Progenitor cell of endocrine pancreas (in vitro differentiated cells): ENCODE measurements at places on chromosomes 7 and 10. TPM values are rescaled to one million over a fixed set of nuclear protein-coding genes. Genes with fewer than 3 reads are reported as not detected.

DNA sequence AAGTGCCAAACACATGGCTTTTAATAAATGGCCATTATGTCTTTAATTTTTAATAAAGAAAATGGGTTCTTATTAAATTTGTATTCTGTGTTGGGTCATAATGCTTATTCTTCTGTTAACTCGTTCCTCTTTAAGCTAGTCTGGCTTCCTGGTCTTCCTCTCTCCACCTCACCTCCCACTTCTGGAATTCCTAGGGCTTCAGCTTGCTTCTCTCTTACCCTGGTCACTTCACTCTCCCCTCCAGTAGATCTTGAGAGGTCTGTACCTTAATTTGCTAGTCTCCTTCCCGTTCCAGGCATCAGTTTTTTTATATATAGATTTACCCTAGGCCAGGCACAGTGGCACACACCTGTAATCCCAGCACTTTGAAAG lies 111.2 kb downstream of the RALA start:
- peaks cover 10% of the 10 kb centered on the region for H3K4me1 ChIP-seq
- H3K27ac ChIP-seq, result no peak overlapping the region
- peaks cover 23% of the 10 kb centered on the region for H3K27me3 ChIP-seq
- DNase-seq, result no peak
- no peaks in the 10 kb centered on the region for H3K36me3 ChIP-seq
- no peak overlapping the region for H3K4me3 ChIP-seq

DNA sequence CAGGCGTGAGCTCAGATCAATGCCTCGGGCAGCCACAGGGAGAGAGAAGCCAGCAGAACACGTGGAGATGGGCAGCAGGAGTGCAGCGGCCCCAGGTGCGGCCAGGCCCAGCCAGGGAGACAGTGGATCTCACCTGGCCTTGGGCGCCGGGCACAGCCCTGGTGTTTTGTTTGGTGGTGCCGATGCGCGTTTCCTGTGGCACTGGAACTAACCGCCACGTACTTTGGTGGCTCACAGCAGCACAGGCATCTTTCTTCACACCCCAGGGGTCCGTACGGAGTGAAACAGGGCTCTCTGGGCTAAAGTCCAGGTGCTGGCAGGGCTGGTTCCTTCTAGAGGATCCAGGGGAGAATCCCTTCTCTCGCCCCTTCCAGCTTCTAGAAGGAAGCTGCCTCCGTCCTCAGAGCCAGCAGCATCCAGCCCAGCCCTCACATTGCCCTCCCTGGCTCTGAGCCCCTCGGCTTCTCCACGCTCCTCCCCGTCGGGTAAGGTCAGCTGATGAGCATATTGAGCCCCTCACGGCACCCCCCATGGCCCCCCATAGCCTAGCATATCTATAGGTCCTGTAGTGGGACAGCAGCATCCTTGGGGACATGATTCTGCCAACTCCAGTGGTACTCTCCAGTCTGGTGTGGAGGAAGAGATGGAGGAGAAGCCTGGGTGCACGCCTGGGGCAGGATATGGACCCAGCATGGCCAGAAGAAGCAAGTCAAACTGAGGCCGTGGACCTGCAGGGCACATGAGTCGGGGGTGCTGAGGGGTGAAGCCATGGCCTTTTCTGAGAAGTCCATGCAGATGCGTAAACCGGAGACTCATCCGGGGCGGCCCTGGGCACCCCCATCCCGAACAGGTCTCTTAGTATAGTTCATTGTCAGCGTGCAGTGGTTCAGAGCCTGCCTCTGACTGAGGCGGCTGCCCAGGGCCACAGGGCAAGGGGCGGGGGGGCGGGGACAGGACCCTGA lies 43.4 kb upstream of the PPP2R2D start:
- H3K36me3 ChIP-seq, result no peaks in the 10 kb centered on the region
- H3K27me3 ChIP-seq, result peaks cover 16% of the 10 kb centered on the region
- no peak overlapping the region for H3K4me3 ChIP-seq
- no peak overlapping the region for H3K27ac ChIP-seq

The PDZD7 gene
- total RNA-seq, result 0.29 and 0.84 TPM in 2 replicates

- H3K27me3 ChIP-seq, result no peaks in the 10 kb centered on the region
- no peak overlapping the region for H3K4me3 ChIP-seq
- no peak overlapping the region for H3K27ac ChIP-seq
- DNase-seq, result no peak
- H3K36me3 ChIP-seq, result no peaks in the 10 kb centered on the region
- H3K4me1 ChIP-seq, result peaks cover 3% of the 10 kb centered on the region
Measured at GRCh38 chr10:107739951-107740350, 575.4 kb upstream of the SORCS1 start.

GRCh38 chr10:123229927-123230630 lies 75.9 kb downstream of the BUB3 start:
- H3K4me1 ChIP-seq, result peaks cover 2% of the 10 kb centered on the region
- no peak for DNase-seq
- H3K36me3 ChIP-seq, result peaks cover 2% of the 10 kb centered on the region
- no peaks in the 10 kb centered on the region for H3K27me3 ChIP-seq
- no peak overlapping the region for H3K27ac ChIP-seq
- no peak overlapping the region for H3K4me3 ChIP-seq

The A1CF gene
- 29.5 and 29.9 TPM in 2 replicates for total RNA-seq

The C10orf62 gene
- total RNA-seq, result 0.91 and 0.96 TPM in 2 replicates

DNA sequence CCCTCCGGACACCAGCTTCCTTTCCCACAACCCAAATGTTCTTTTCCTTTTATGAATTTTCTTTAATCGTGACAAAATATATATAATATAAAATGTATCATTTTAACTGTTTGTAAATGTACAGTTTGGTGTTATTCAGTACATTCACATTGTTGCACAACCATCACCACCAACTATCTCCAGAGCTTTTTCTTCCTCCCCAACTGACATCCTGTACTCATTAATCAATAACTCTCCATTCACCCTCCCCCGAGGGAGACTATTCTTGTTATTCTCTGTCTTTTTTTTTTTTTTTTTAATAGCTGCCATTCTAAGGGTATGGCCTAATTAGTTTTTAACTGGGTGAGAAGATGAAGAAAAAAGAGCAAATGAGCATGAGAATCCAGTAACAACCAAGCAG lies 30.6 kb upstream of the ITGB1 start:
- H3K27me3 ChIP-seq, result no peaks in the 10 kb centered on the region
- no peak overlapping the region for H3K4me3 ChIP-seq
- peaks cover 7% of the 10 kb centered on the region for H3K4me1 ChIP-seq
- H3K36me3 ChIP-seq, result peaks cover 2% of the 10 kb centered on the region

GRCh38 chr10:38076687-38077086 lies 17.4 kb upstream of the ZNF37A start:
- no peaks in the 10 kb centered on the region for H3K27me3 ChIP-seq
- peaks cover 2% of the 10 kb centered on the region for H3K36me3 ChIP-seq
- H3K4me3 ChIP-seq, result no peak overlapping the region
- DNase-seq, result no peak
